ENCODE measurements at places on chromosomes 5 and 9.

DNA sequence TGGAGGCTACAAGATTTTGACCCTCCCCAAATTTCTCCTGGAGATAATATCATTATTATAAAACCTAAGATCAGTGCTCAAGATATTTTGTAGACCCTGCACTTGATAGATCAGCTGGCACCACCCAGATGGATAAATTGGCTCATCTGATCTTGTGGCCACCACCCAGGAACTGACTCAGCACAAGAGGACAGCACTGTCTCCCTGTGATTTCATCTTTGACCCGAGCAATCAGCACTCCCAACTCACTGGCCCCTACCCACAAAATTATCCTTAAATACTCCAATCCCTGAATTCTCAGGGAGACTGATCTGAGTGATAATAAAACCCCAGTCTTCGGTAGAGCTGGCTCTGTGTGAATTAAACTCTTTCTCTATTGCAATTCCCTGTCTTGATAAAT, 34.5 kb upstream of the TENT2 start:
- no peak for DNase-seq

DNA sequence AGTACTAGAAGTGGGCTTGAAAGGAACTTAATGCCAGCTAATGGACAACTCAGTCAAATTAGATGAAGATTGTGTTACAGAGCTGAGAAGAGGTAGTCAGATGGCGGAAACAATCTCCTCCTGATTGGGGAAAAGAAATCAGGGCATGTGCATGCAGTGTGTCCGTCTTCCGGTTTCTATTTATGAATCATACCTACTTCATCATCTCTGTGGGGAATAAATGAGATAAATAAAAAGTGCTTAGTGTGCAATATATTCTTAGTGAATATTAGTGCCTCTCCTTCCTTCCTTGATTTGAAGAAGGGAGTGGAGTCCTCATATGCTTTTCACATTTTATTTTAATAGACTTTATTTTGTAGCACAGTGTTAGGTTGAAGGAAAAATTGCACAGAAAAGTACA, 108.7 kb upstream of the NFIL3 start:
- DNase-seq: no peak

GRCh38 chr5:52041842-52042241, 658.6 kb downstream of the ISL1 start:
- DNase-seq: no peak

DNA sequence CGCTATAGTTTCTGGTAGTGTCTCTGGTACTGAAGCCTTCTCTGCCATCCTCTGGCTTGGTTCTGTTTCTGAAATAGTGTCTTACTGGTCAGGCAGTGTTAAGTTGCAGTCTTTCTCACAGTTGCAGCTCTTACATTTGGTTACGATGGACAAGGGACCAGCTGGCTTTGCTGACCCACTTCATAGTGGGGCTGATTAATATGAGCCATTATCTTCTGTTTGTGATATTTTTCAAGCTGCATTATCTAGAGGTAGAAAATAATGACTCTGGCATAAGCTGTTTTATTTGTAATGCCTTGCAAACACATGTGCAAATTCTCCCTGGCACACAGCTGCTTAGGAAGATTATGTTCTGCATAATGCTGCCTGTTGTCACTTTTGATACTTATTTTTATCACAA, 199.1 kb downstream of the KDM4C start:
- no peak for DNase-seq

DNA sequence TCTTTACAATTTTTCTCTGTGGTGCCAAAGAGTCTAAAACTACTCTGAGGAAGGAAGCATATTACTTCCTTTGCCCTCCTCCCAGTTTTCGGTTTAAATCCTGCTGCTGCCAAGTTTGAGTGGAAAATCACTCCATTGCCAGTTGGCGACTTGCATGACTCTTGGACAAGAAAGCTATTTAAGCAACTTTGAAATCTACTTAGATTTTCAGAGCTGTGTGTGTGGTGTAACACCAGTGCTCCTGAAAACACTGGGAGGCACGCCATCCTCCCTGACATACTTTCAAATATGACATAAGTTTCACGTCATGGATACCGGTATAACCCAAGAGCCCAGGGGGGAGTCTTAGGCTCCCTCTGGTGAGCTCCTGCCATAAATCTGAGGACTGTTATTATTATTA, 83.5 kb upstream of the RIOK2 start:
- DNase-seq: no peak

- DNase-seq: no peak
These were observed 85.8 kb downstream of the PLPPR1 start for GRCh38 chr9:101114317-101114716.

- DNase-seq: no peak
These were observed 464 bp downstream of the GDF9 start for GRCh38 chr5:132865668-132866341.

DNA sequence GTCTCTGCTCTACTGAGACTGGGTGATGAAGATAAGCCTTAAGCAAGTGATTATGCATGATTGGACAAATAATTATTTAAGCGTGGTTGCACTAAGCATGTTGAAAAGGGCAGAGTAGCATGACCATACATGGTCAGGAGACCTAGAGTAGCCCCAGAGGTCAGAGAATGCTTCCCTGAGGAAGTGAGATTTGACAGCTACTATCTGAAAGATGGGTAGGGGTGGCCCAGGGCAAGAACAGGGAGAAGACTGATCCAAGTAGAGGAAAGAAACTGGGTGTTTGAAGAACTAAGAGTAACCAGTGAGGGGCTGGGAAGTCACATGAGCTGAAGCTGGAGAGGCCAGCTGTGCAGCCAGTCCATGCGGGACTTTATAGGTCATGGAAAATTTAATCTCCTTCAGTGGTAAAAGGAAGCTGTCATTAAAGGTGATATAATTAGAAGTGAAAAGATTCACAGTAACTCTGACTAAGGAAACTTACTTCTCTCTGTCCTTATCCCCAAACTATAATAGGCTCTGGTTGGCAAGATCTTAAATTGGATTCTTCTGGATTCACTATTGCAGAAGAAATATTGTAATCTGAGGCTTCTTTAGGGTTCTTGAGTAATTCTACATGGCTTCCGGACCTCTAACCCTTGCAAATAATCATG, 35.2 kb downstream of the YIPF5 start:
- no peak for DNase-seq

GRCh38 chr5:167720259-167720658, 571.2 kb upstream of the WWC1 start:
- DNase-seq: no peak

GRCh38 chr9:90309809-90310520, 332.7 kb downstream of the DIRAS2 start:
- no peak for DNase-seq

DNA sequence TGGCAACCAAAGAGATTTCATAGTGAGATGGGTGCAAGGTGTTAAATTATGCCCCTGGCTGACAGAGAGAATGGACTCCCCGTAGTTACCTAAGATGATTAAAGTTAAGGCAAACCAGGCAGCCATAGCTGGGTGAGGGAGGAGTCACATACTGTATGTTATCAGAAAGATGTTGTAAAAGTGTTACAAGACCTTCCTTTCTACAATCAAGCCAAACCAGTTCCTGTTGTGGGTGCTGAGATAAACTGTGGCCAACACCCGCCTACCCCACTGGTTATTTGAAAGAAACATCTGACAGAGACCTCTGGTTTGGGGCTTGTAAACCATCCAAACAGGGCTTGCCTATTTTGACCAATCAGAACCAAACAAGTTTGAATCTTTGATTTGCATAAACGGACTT, 684.7 kb upstream of the NUDT12 start:
- DNase-seq: no peak

DNA sequence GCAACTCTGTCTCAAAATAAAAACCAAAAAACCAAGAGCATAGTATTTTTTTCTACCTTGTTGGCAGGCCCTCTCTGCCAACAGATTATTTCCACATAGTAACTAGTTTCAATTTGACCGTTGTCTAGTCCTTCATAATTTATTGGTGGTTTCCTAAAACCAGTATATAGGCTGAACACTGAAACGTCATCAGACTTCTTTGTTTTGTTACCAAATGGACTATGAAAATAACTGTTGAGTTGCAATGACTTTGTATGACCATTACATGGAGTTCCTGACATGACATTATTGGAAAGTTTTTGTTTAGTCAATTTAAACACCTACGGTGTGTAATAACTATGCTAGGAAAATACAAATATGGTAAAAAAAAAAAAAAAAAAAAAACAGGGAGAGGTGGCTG, 1.7 kb downstream of the AGGF1 start:
- no peak for DNase-seq

DNA sequence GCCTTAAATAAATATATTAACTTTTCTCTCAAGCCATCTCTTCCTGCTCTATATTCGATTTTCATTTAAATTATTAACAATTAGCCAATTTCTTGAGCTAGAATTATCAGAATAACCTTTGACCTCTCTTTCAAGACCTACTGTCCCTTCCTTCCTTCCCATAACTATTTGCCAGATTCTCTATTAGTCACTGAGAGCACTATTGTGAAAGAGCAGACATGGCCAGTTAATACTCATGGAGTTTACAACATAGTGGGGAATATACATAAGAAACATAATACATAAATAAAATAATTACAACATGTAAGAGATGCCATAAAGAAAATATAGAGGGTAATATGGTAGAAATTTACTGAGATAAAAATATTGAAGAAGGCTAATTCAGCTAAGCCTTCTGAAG, 72.1 kb upstream of the CHD1 start:
- DNase-seq: no peak

- no peak for DNase-seq
These were observed 117.2 kb downstream of the CAAP1 start for GRCh38 chr9:26775391-26775790.

GRCh38 chr5:173741729-173742431, 125.4 kb upstream of the BOD1 start:
- no peak for DNase-seq

DNA sequence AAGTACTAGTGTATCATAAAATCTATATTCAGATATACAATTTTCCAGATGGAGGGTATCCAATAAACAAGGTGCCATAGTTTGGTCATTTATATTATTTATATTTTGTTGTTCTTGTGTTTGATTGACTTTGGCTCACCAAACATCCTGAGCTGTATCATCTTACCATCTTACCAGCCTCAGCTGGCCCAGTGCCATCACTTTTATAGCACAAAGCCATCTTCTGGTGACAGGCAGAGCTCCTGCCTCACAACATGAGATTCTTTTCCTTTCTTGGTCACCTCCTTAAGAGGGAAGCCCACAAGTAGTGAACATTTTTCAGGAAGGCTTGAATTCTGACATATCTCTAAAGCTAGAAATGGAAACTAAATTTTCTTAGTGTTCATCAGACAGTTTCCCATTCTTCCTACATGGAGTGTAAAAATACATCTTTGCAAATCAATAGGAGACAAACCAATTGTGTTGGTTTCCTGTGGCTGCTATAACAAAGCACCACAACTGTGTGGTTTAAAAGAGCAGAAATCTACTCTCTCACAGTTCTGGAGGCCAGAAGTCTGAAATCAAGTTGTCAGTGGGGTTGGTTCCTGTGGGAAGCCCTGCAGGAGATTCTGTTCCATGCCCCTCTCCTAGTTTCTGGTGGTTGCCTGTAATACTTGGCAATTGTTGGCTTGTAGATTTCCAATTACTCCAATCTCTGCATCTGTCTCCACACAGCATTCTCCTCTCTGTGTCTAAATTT, 341.8 kb downstream of the MAN2A1 start:
- DNase-seq: no peak

GRCh38 chr5:69084195-69084594, 9.6 kb upstream of the SLC30A5 start:
- DNase-seq: no peak

- DNase-seq: no peak
These were observed 99.0 kb upstream of the SSBP2 start for GRCh38 chr5:81849770-81850367.

- no peak for DNase-seq
These were observed 127.6 kb downstream of the GADD45G start for GRCh38 chr9:89732295-89732938.

DNA sequence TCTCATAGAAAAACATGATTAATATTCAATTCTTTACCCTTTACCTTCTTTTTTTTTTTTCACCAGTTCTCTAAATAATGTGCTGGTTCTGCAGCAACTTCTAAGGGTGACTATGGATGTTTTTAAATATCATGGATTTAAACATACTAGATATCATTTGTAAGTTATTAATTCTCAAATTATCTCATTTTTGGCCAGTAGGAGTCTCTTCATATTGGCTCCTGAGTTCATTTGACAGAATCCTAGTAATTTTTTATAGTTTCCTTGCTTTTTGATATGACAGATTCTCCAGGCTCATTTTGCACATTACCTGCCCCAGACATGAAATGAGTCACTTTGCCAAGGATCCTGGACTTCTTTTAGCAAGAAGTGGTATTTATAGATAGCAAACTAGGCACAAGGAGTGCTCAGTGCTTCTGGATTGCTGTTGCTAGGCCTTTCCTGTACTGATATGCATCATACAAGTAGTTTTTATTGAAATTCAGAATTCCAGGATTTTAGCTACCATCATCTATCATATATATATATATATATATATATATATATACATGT, 201.3 kb upstream of the IL12B start:
- DNase-seq: no peak

DNA sequence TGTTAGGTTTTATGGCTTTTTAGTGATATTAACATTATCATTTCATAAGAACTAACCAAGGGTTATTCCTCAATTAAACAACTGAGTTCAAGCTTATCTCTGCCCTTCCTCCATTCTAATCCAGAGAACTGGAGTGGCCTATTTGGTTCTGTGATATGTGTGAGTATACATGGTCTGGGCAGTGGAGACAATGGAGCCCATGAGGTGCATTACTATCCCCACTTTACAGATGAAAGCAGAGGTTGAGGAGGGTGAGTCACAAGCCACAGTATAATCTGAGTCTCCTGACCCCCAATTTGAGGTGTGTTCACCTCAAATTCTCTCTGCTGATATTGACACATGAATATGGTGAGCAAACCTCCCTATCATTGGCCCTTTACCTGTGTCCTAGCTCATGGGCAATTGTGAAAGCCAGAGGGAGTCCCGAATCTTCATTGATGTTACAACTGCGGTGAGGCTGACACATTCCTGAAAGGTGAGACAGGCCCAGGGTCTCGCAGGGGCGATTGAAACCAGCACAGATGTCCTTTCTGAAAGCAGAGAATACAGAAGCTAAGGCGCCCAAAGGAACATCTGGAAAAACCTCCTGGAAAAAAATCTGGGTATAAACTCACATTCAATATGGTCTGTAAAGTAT, 217.2 kb downstream of the TARS1 start:
- DNase-seq: no peak

DNA sequence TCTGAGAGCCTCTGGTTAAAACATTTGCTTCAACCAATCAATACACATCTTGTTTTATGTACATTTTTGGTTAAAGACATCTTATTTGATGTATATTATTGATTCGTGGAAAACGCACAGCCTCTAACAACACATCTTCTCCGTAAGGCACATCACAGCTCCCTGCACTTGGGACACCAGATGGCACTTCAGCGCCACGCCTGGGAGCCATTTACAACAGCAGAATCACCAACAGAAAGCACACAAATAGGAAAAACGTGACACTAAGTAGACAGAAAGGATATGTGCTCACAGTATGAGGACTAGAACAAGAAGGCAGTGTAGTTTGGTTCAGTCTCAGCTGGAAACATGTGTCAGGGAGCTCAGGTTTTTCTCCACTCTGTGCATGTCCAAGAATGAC, 199.7 kb downstream of the ROR2 start:
- no peak for DNase-seq
